ENCODE measurements at places on chromosomes 4 and X.

DNA sequence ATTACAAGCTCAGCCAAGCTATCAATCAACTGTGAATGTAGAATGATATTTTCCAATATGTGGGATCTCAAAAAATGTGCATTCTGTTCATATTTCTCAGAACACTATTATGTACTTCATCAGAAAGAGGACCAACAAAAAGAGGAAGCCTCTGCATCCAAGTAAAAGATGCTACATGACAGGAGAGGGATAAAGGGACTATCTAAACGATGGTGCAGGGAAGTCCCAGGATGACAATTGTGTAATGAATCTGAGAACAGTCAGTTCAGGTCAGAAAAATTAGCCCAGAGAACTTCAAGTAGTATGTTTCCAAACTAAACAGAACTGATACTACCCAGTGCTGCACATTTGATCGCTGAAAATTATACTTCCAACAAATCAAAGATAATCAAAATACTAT, 127.0 kb downstream of the ZNF330 start:
- DNase-seq = no peak

DNA sequence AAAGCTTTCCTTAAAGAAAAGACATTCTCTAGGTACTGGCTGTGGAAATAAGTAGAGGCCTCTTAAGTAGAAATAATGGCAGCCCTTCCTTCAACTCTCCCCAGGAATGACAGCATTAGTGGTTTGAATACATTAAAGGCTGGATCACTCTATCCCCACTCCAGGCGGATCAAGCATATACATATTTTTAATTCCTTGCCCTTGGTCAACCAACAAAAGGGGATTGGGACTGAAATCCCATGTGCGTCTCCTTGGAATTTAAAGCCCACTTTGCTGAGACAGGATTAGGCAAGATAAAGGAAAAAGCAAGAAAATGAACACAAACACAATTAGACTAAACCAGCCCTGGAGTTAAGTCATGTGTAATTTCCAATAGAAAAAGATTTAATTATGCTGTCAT, 391.3 kb downstream of the PPP1R2C start:
- no peak for DNase-seq

- DNase-seq = no peak
Observed at GRCh38 chrX:72270316-72270866, 6.7 kb downstream of the RPS4X start.

DNA sequence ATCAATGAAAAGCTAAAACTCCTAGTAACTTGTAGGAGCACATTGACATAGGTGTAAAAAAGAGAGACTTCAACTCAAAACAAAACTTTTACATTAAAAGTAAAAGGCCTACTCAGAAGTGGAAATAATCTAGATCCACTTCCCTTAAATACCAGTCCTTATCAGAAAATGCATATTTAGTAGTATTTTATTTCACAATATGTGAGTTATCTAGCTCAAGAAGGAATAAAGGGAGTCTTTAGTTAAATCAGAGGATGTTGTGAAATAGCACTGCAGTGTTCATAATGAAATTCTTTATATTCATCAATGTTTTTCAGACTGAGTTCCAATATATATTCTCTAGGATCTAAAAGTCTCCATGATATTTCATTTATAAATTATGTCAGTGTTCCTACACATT, 715.0 kb downstream of the GRID2 start:
- DNase-seq = no peak

GRCh38 chrX:150162141-150162540, 201.0 kb upstream of the MAMLD1 start:
- DNase-seq = no peak

GRCh38 chrX:143754183-143754582, 33.6 kb upstream of the SPANXN2 start:
- no peak for DNase-seq

DNA sequence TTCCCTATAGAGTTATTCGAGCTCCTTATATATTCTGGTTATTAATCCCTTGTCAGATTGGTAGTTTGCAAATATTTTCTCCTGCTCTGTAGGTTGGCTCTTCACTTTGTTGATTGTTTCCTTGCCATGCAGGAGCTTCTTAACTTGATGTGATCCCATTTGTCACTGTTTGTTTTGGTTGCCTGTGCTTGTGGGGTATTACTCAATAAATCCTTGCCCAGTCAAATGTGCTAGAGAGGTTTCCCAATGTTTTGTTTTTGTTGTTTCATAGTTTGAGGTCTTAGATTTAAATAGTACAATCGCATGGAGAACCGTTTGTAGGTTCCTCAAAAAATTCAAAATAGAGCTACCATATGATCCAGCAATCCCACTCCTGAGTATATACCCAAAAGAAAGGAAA, 2.3 kb upstream of the SYTL5 start:
- DNase-seq = no peak

- no peak for DNase-seq
Observed at GRCh38 chr4:171430495-171430894, 382.7 kb upstream of the GALNTL6 start.

DNA sequence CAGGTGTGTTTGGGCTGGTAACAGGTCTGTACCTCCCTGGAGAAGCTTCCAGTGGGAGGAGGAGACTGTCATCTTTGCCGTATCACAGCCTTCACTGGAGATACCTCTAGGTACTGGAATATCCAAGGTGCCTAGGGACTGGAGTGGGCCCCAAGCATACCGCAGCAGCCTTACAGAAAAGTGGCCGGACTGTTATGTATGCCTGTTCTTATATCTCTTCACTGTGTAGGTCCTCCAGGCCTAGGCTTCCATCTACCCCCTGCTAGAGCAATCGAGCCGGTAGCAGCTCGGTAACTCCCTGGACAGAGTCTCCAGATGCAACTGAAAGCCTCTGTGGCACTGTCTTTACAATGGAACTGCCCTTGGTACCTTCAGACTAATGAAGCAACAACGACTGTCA, 277.4 kb upstream of the GRIA3 start:
- no peak for DNase-seq

GRCh38 chr4:80257851-80258250, 8.6 kb upstream of the FGF5 start:
- DNase-seq = no peak

GRCh38 chrX:116170511-116170910, at the start of gene AGTR2:
Gene AGTR2 (plus strand): TSS chrX:116170744. CDS start chrX:116172281, 1,537 bp downstream.
- no peak for DNase-seq

DNA sequence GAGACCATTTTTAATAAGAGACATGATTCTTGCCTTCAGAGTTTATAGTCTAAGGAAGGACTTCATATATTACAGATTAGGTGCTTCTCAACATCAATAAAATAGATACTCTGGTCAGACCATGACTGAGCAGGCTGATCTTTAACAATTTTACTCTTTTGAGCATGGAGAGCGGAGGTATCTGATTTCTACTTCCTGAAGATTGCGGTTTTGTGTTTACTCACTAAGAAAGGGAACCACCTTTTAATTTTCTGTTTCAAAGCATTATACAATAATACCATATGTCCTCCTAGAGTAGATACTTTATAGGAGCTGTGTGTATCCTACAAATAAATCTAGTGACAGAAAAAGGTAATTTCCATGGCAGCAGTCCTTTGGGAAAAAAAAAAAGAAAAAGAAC, 12.5 kb downstream of the MORC4 start:
- no peak for DNase-seq

- no peak for DNase-seq
Observed at GRCh38 chr4:44965435-44966095, 239.2 kb upstream of the GNPDA2 start.

- no peak for DNase-seq
Observed at GRCh38 chr4:150578745-150579501, 3.0 kb upstream of the MAB21L2 start.

- no peak for DNase-seq
Observed at GRCh38 chr4:123037804-123038203, 115.4 kb upstream of the NUDT6 start.

DNA sequence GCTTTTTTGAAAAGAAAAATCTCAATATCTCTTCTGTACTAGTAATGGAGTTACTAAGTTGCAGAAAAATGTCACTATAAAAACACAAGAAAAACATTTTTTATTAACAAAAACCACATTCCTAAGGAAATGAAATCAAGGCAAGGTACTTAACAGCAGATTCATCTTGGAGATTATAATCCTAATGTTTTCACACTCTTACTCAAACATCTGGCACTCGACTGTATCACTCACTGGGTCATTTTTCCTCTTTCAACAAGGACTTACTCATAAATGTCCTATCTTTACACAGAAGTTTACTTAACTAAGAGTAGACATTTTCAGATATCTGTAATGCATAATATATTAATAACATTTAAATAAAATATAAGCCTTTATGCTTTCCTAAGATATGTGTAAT, 216.6 kb downstream of the NR3C2 start:
- DNase-seq = no peak

GRCh38 chr4:1048773-1049590, 37.6 kb downstream of the FGFRL1 start:
- DNase-seq = no peak

DNA sequence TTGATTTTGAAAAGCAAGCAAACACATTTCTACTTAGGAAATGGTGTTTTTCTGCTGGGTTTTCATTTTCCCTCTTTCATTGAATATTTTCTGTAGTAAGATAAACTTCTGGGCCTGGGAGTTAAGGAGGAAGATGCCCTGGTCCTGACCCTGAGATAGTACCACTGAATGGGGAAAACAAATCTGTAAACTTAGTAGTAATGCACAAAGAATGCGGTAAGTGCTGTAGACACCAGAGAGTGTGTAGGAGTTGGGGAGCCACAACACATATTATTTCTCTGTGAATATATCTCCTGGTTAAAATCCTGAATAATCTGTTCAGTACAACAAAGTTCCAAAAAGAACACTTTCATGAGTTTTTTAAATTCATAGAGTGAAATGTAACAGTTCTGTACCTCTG, 178.3 kb downstream of the MAPK10 start:
- no peak for DNase-seq

- DNase-seq = no peak
Observed at GRCh38 chrX:80354966-80355465, 65.2 kb upstream of the TENT5D start.

DNA sequence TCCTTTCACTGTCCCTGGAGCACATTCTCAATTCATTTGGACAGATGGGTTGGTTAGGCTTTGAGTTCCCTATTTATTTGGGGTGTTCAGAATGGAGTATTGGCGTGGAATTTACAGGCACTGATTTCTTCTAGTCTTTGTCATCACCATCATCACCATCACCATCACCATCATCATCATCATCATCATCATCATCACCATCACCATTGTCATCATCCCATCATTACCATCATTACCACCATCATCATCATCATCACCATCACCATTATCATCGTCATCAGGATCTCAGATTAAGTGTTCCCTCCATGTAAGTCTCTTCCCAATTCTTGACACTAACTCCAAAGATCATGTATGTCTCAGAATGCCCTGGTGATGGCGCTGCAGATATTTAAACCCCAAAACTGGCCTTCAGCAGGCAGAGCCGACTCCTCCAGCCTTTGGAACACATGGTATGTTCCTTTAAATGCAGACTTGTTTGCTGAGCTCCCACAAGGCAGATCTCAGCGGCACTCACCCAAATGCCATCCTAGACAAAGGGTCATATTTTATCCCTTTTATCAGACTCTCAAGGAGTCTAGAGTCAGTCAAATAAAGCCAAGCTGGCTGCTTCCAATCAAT, 19.8 kb upstream of the FAM9A start:
- DNase-seq = no peak

DNA sequence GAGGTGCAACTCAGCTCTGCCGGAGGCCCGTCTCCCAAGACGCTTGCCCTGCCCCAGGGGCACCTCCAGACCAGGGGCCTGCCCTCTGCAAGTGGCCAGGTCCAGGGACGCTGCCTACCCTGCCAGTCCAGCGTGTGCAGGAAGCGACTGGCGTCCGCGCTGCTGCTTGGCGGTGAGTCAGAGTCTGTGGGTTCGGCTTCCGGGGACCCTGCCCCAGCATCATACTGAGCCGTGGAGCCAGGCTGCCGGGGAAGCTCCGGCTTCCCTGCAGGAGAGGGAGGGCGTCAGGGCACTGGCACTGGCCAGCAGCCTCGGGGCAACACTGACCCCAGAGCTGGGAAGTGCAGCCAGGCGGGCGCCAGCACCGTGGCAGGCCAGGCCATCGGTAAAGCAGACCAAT, 42.5 kb upstream of the CPLX1 start:
- no peak for DNase-seq

- no peak for DNase-seq
Observed at GRCh38 chrX:69173906-69174305, 8.7 kb upstream of the PJA1 start.
